Stimulated activated CD8-positive, alpha-beta memory T cell treated with anti-CD3 and anti-CD28 coated beads, Interleukin-2, amount 100 ng/mL, for 48 hours (primary cell): ENCODE measurements at places on chromosomes 12 and 14.

DNA sequence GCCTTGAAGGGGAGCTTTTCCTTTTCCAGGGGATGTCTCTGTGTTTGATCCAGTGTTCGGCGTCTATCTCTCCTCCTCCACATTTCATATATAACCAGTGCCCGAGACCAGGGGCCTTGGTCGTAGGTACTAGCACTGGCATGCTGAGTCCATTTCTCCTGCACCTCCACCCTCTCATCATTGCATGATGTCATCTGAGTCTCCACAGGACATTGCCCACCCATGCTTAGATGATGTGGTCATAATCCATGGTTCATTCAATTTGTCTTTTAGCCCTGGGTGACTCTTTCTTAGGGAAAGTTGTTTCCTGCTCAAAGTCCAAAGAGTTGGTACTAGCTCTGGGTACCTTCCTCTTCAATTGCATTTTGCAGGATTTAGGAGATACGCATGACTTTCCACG is 328.1 kb downstream of the BCL11B start:
- DNase-seq = no peak

DNA sequence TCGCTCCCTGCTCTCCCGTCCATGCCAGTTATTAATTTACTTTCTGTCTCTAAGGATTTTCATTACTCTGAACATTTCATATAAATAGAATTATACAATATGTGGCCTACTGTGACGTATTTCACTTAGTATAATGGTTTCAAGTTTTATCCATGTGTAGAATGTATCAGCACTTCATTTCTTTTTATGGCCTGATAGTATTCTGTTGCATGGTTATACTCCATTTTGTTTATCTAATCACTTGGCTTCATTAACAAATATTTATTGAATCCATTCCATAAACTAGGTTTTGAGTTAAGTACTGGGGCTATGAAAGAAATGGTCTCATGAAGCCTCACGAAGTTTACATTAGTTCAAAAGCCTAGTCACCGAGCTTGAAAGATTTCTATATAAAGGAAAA is 7.6 kb downstream of the GPR65 start:
- DNase-seq = no peak

- DNase-seq = no peak
These were observed 690.5 kb downstream of the C12orf50 start for GRCh38 chr12:87338681-87339080.

GRCh38 chr12:111767362-111768158 is 827 bp downstream of the ALDH2 start:
- no peak for DNase-seq

- no peak for DNase-seq
These were observed 1.5 kb upstream of the KANSL2 start for GRCh38 chr12:48683534-48683933.

DNA sequence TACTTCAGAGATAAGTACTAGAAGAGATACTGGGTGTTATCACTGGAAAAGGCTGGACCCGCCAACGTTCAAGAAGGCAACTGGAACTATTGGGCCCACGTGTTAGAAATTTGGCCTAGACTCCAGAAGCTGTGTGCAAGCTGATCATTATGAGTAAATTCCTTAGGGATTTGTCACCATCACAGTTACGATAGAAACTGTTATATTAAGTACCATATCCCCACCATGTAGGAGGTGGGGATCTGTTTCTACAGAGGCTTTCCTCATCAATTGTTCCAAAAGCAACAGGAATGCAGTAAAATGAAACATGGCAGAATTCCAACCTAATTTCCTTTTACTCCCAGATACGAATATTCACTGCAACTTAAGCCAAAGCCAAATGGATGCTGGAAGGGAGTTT is 170.7 kb downstream of the NOVA1 start:
- no peak for DNase-seq

GRCh38 chr12:53267306-53267998 is 647 bp upstream of the ESPL1 start:
- no peak for DNase-seq

DNA sequence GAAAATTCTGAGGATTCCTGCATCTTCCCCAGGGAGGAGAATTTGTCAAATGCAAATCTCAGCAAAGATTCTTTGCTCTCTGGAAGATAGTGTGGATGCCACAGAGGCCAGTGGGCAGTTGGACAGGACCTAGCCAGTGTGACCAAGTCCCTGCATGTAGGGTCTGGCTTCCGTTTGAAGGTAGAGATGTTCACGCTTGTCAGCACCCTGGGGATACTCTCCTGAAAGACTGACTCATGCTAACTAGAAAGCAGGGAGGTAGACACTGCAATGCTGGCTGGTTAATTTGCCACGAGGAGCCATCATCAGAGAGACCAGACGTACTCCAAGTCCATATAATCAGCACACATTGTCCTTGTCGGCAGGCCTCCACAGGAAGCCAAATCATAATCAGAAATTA is 130.1 kb downstream of the SAMD4A start:
- no peak for DNase-seq

DNA sequence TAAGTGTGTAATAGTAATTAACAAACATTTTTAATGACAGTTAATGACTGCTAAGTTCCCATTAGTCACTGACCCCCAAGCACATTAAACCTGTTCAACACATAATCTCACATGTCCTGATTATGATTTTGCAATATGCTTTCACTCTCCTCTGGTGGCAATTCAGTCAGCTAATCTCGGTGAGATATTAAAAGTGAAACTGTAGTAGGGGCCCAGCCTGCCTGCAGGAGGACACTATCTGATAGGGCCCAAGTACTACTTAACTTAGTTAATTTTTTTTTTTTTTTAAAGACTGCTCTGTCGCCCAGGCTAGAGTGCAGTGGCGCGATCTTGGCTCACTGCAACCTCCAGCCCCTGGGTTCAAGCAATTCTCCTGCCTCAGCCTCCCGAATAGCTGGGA is 48.8 kb downstream of the CIT start:
- DNase-seq = no peak

- no peak for DNase-seq
These were observed 185.8 kb downstream of the STXBP6 start for GRCh38 chr14:24863968-24864684.

- DNase-seq = no peak
These were observed 699.7 kb upstream of the TBX3 start for GRCh38 chr12:115383668-115384067.

DNA sequence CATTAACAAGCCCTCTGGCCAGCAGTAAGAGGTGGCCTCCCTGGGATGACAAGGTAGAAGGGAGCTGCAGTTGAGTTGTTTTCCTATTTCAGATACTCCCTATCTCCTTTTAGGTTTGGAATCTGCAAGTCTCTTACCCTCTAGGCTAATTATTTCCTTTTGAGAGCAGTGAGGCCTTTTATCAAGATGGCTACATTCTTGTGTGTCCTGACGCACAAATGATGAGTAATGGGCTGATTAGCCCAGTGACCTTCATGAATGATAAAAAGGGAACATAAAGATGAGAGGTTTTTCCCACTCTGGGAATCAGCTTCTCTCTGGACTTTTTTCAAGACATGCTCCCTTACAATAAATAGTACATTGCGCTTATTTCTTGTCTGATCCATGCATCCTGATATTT is 22.9 kb downstream of the DYRK2 start:
- DNase-seq = no peak

DNA sequence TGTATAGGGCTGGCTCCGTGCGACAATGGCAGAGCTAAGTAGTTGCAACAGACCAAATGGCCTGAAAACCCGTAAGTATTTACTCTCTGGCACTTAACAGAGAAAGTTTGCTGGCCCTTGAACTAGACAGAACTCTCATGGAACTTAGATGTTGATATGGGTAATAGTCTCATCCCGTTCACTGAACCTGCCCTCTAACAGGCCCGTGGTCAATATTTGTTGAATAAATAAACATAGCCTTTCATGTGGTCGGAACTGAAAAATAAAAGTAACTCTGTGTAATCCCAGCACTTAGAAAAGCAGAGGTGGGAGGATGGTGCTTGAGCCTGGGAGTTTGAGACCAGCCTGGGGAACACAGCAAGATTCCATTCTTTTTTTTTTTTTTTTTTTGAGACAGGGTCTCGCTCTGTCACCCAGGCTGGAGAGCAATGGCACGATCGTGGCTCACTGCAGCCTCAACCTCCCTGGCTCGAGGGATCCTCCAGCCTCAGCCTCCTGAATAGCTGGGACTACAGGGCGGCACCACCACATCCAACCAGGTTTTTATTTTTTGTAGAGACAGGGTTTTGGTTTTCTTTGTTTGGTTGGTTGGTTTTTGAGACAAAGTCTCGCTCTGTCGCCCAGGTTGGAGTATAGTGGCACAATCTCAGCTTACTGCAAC is 29.7 kb downstream of the KDM2B start:
- DNase-seq = no peak

DNA sequence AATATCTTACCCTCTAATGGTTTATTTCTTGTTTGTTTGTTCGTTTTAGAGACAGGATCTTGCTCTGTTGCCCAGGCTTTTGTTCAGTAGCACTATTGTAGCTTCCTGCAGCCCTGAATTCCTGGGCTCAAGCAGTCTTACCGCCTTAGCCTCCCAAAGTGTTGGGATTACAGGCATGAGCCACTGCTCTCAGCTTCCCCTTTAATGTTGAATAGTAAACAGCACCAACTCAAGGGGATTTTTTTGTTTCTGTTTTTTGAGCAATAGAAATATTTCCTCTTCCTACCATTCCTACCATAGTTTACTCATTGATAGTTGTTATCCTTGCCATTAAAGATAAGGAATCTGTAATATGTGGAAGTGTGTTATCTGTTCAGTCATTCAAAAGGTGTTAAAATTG is 10.7 kb downstream of the ARID4A start:
- no peak for DNase-seq

GRCh38 chr12:104569346-104570173 is 112.8 kb downstream of the CHST11 start:
- peak; percentile 14 for DNase-seq

DNA sequence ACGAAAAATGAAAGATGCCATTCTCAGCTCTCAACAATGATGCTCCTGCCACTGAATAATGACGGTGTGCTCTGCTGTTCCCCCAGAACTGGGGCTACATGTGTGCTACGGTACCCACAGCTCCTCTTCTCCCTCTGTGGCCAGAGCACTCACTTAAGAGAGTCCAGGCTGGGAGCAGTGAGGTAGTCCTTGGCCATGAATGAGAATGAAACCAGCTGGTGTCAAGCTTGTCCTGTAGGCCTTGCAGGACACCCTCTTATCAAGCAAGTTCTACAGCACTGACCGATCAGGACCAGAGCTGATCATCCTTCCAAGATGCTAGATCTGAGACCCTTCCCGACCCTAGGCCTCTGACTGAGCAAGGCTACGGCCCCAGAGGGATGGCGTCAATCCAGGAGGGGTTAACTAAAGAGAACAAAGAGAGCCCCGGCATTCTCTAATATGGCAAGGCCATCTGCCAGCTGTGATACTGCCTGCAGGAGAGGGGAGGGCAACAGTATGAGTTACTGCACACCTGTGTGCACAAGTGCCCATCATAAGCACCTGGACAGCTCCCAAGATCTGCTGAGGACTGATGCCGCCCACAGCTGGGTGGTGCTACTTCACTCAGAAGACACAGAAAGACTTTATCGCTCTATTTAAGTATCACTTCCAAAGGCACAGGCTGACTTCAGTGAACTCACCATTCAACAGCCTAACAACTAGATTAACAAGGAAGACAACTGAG is 30.5 kb downstream of the APPL2 start:
- no peak for DNase-seq

GRCh38 chr12:67038486-67038885 is 230.7 kb upstream of the CAND1 start:
- no peak for DNase-seq

DNA sequence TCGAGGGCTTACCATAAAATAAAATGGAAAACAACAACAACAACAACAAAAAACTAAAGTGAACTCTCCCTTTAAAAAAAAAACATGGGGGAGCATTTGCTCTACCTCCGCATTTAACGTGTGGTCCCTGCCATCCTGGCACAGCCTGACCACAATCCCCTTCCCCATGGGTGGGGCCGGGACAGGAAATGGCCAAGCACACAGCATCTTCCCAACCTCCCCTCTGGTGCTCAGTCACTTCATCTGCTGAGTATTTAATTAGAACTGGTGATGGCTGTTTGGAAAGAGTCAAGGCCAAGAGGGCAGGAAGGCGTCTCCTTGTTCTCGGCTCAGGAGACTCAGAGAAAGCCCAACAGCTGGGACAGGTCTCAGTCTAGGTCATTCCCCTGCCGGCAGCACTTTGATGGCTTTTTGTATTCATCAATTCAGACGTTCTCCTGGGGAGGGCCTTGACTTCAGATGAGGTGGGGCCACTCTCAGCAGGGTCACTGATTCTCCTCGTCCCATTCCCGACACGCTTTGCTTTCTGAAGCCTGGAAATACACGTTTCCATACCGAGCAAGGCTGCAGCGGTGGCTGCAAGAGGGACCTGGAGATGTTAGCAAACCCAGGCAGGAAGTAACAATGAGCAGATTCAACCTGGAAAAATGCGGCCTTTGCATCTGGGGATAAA is 44.4 kb downstream of the ANO2 start:
- no peak for DNase-seq

GRCh38 chr14:76880449-76880848 is 54.2 kb downstream of the LRRC74A start:
- no peak for DNase-seq

- no peak for DNase-seq
These were observed 161.2 kb downstream of the TMX1 start for GRCh38 chr14:51401272-51401671.

GRCh38 chr14:38078393-38078792 is 129.3 kb upstream of the SSTR1 start:
- no peak for DNase-seq

DNA sequence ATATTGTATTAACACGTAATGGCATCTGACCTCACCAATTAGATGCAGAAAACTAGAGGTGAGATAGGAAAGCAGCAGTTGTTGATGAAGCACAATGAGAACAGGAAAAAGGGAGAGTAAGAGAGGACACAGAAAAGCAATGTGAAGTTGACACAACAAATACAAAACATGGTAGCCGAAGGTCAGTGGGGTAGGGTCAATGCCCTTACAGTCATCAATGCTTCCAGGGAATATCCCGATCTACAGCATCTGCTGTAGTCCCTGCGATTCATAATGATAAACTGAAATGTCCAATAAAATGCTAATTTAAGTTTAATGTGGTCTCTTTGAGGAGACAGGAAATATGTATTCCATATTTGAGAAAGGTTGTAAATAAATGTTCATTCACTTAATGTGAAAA is 2.9 kb upstream of the COL2A1 start:
- DNase-seq = no peak

GRCh38 chr12:28909291-28909690 is 239.8 kb upstream of the FAR2 start:
- no peak for DNase-seq
